Esophagus muscularis mucosa (tissue), 4 donors: ENCODE measurements at places on chromosomes 2 and 18. TPM values are rescaled to one million over a fixed set of nuclear protein-coding genes. Genes with fewer than 3 reads are reported as not detected.

- no peak overlapping the region for H3K4me3 ChIP-seq
- H3K4me1 ChIP-seq = peaks cover 4% of the 10 kb centered on the region
- no peaks in the 10 kb centered on the region for H3K27me3 ChIP-seq
- no peaks in the 10 kb centered on the region for H3K36me3 ChIP-seq
- DNase-seq = no peak
- no peak overlapping the region for H3K27ac ChIP-seq
Measured at GRCh38 chr18:48123941-48124340, 193.5 kb upstream of the SMAD2 start.

- H3K27me3 ChIP-seq = no peaks in the 10 kb centered on the region
- H3K4me1 ChIP-seq = peaks cover 57% of the 10 kb centered on the region
Measured at GRCh38 chr18:9824474-9824832, 61.3 kb upstream of the TXNDC2 start.

- H3K4me3 ChIP-seq = no peak overlapping the region
- H3K27ac ChIP-seq = no peak overlapping the region
- no peaks in the 10 kb centered on the region for H3K36me3 ChIP-seq
- H3K27me3 ChIP-seq = no peaks in the 10 kb centered on the region
Measured at GRCh38 chr18:48194591-48195181, 214.5 kb downstream of the ZBTB7C start.

DNA sequence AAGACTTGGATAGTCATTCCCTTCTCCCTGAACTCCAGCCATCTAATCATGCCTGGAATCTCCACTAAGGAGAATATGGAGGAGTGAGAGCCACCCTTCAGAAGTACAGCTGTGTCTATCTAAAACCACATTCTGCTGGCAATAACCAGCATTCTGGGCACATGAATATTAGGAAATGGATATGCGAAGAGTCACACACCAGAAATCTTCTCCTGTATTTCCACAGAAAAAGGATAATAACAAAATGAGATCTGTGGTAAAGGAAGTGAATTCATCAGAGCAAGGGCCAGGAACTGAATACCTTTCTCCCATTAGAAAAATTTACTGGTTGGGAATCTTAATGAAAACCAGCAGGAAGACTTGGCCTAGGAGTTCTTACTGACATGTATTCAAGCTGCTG is 218.8 kb downstream of the SCG2 start:
- no peaks in the 10 kb centered on the region for H3K27me3 ChIP-seq
- H3K4me1 ChIP-seq = no peaks in the 10 kb centered on the region
- no peak overlapping the region for H3K4me3 ChIP-seq

GRCh38 chr2:141513853-141514252 is 617.0 kb downstream of the LRP1B start:
- H3K4me3 ChIP-seq = no peak overlapping the region
- no peaks in the 10 kb centered on the region for H3K36me3 ChIP-seq
- DNase-seq = no peak
- no peak overlapping the region for H3K27ac ChIP-seq
- H3K4me1 ChIP-seq = no peaks in the 10 kb centered on the region
- no peaks in the 10 kb centered on the region for H3K27me3 ChIP-seq

GRCh38 chr2:233096006-233096405 is 35.9 kb downstream of the INPP5D start:
- H3K27ac ChIP-seq = no peak overlapping the region
- DNase-seq = no peak

DNA sequence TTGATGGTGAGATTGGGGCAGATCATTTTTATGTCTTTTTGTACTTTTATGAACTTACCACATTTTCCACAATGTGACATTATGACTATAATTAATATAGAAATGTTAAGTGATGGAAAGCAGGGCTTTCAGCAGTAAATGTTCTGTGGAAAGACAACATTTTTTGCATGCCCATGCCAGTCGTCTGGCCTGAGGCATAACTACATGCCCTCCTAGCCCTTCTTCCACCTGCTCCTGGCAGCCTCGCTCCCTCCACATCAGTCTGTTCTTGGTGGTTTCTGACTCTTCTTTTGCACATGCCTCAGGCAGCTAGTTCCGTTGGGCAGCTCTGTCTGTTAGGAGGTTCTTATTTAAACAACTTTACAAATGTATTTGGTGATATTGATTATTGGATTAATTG is 182.0 kb upstream of the TWIST2 start:
- no peak for DNase-seq
- no peak overlapping the region for H3K27ac ChIP-seq
- no peaks in the 10 kb centered on the region for H3K4me1 ChIP-seq

GRCh38 chr2:240355001-240355891 is 80.2 kb upstream of the GPC1 start:
- H3K27ac ChIP-seq = no peak overlapping the region
- H3K4me1 ChIP-seq = peaks cover 5% of the 10 kb centered on the region
- no peak for DNase-seq
- H3K27me3 ChIP-seq = no peaks in the 10 kb centered on the region
- no peaks in the 10 kb centered on the region for H3K36me3 ChIP-seq

DNA sequence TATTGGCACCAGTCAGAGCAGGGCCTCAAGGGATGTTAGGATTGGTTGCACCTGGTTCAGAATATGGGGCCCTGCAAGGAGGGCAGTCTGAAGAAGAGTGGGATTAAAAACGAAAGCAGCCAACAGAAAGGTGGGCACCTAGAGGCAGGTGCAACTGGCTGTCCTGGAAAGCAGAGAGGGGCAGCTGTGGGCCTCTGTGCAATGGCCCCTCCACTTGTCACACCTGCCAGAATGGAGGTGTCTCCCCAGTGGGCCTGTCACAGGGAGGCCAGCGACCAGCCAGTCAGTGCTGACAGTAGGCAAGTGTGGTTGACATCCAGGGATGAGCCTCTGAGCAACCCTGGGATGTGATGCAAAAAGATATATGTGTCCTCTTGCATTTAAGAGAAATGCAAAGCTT is 37.7 kb downstream of the INPP4A start:
- no peak for DNase-seq
- peaks cover 78% of the 10 kb centered on the region for H3K4me1 ChIP-seq
- no peak overlapping the region for H3K4me3 ChIP-seq
- no peaks in the 10 kb centered on the region for H3K36me3 ChIP-seq
- no peaks in the 10 kb centered on the region for H3K27me3 ChIP-seq

DNA sequence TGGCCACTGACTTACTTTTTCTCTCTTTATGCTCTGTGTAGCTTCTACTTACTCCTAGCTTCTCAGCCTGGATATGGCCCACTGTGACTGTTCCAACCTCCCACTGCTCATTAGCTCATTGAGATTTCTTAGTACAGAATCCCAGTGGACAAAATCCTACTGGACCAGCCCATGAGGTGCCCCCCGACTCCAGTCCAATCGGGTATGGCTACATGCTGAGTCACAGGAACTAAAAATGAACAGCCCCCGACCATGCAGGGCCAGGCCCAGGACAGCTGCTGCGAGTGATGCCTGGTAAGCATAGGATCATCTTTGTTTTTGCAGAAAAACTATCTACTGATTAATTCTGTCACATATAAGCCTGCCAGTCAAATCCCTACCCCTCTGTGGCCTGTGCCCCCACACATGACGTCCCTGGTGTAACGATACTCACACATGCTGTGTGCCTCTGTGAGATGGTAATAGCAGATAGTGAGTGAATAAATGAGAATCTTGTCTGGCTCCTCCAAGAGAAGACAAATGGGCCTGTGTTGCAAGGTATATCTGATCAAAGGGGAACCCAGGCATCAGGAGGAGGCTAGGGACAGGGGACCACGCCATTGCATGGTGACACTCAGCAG is 85.9 kb upstream of the KLF7 start:
- no peaks in the 10 kb centered on the region for H3K36me3 ChIP-seq
- H3K4me1 ChIP-seq = peaks cover 7% of the 10 kb centered on the region
- H3K27ac ChIP-seq = no peak overlapping the region
- H3K27me3 ChIP-seq = no peaks in the 10 kb centered on the region
- H3K4me3 ChIP-seq = no peak overlapping the region

DNA sequence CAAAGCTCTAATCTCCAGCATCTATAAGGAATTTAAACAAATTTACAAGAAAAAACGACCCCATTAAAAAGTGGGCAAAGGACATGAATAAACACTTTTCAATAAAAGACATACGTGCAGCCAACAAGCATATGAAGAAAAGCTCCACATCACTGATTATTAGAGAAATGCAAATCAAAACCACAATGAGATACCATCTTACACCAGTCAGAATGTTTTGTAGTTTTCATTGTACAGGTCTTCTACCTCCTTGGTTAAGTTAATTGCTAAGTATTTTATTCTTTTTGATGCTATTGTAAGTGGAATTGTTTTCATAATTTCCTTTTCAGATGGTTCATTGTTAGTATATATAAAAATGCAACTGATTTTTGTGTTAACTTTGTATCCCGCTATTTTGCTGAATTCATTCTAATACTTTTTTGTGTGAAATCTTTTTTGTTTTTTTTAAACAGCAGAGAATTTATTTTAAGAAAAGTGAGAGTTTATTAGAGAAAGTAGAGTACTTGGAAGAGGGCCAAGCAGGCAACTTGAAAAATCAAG is 40.7 kb downstream of the SLC39A10 start:
- DNase-seq = no peak
- no peaks in the 10 kb centered on the region for H3K4me1 ChIP-seq
- no peaks in the 10 kb centered on the region for H3K27me3 ChIP-seq
- no peak overlapping the region for H3K27ac ChIP-seq
- H3K4me3 ChIP-seq = no peak overlapping the region
- peaks cover 4% of the 10 kb centered on the region for H3K36me3 ChIP-seq

GRCh38 chr2:12456293-12457106 is 260.2 kb upstream of the TRIB2 start:
- peak overlapping the region; percentile 75 for H3K27ac ChIP-seq
- H3K4me3 ChIP-seq = no peak overlapping the region
- no peaks in the 10 kb centered on the region for H3K27me3 ChIP-seq
- peaks cover 21% of the 10 kb centered on the region for H3K4me1 ChIP-seq

GRCh38 chr2:239550357-239550756 is 149.5 kb upstream of the HDAC4 start:
- DNase-seq = no peak
- no peaks in the 10 kb centered on the region for H3K36me3 ChIP-seq
- no peak overlapping the region for H3K4me3 ChIP-seq
- H3K27ac ChIP-seq = no peak overlapping the region

- H3K4me1 ChIP-seq = peaks cover 14% of the 10 kb centered on the region
- DNase-seq = no peak
- peak overlapping the region; percentile 46 for H3K27ac ChIP-seq
Measured at GRCh38 chr2:46379213-46380037, 82.2 kb downstream of the EPAS1 start.

GRCh38 chr2:223219872-223220657 is 168.1 kb downstream of the KCNE4 start:
- no peak for DNase-seq
- no peaks in the 10 kb centered on the region for H3K36me3 ChIP-seq
- no peak overlapping the region for H3K4me3 ChIP-seq
- peaks cover 6% of the 10 kb centered on the region for H3K4me1 ChIP-seq
- H3K27me3 ChIP-seq = no peaks in the 10 kb centered on the region
- H3K27ac ChIP-seq = no peak overlapping the region

DNA sequence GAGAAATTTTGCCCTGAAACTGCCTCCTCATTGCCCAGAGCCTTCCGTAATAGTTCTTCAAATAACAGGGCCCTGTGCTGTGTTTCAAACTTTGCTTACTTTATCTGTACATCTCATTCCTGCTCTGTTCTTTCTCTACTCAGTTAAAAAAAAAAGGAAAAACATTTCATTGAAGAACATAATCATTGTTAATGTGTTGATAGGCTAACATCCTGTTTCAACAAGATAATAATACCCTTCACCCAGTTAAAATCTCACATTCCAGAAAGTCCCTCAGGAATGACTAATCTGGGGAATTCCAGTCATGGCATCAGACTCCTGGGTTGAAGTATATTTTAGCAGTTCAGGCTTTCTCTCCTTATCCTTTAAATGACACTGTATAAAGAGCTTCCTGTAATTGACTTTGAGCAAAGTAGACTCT is 45.6 kb upstream of the ITGAV start:
- peaks cover 4% of the 10 kb centered on the region for H3K4me1 ChIP-seq
- H3K27me3 ChIP-seq = no peaks in the 10 kb centered on the region
- H3K4me3 ChIP-seq = no peak overlapping the region
- peak overlapping the region; percentile 71 for H3K27ac ChIP-seq

DNA sequence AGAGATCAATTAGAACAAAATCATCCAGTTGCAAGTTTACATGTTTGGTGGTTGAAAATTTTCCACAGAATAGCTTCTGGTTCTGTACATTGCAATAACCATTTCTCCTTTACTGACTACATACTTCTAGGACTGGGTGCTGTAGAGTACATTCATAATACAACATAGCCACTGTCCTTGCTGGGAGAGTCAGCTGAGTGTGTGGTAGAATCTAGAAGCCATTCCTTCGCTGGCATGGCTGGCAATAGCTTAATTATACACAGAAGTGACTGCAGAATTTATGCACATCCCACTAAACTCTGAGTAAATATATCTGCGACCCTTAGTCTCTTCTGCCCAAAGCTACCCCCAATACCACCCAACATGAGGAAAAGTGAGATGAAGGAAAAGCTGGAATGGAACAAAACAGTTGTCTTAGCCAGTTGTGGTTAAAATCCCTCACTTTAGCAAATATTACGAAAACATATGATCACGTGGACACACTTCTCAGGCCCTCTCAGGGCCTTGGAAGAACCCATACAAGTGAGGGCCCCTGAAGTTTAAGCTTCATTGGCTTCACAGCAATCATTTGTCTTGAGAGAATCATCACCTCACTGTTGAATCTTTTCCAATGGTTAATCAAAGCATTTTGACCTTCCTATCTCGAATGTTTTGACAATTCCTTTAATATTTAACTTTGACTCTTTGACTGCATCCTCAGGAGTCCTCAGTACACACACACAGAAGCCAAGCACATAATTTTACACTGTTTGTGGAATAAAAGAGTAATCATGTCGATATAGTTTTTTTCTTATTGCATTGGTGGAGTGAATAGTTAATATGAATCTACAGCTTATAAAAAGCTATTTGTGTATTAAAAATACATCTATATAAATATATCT is 225.1 kb downstream of the ZNF385B start:
- H3K27ac ChIP-seq = no peak overlapping the region
- no peaks in the 10 kb centered on the region for H3K36me3 ChIP-seq
- H3K4me1 ChIP-seq = peaks cover 16% of the 10 kb centered on the region
- H3K4me3 ChIP-seq = no peak overlapping the region
- no peaks in the 10 kb centered on the region for H3K27me3 ChIP-seq

DNA sequence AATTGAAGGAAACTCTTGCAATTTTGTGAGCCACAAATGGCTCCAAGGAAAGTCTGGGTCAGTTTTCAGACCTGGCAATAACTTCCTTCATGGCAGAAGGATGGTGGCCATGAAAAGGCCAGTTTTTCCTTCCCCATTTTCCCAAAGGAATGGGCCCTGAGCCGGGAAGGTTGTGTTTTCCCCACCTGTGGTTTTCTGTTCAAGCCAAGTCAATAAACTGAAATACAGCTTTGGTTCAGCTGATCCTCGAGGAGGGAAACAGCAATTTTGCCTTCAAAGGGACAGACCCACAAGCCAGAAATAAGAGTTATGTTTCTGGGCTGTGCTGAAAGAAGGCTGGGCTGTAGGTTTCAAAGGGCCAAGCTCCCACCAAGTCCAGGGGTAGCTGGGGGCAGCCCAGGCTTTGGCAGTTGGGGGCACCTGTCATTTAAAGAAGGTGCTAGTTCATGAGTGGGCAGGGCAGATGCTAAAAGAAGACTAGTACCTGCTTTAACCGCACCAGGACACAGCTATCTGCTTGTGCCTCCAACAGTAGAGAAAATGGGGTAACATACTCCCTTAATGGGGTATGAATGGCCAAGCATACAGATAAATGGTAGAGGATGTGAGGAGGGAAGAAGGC is 97.0 kb downstream of the TTC32 start:
- no peak overlapping the region for H3K4me3 ChIP-seq
- H3K36me3 ChIP-seq = no peaks in the 10 kb centered on the region
- no peaks in the 10 kb centered on the region for H3K27me3 ChIP-seq
- no peak overlapping the region for H3K27ac ChIP-seq

Gene SLC5A7
- total RNA-seq = 1.1 TPM

Gene MSTN
- total RNA-seq = 0.23 TPM

Gene SELENOI
- 11.2 TPM for total RNA-seq

Gene MROH2A
- total RNA-seq = not detected

Gene SLC19A3
- 0.40 TPM for total RNA-seq

Gene STAT4
- 0.80 TPM for total RNA-seq
